ENCODE measurements at places on chromosomes 4 and X.

- no peak for DNase-seq
These were observed 57.7 kb upstream of the UGT2B7 start for GRCh38 chr4:69038582-69038981.

DNA sequence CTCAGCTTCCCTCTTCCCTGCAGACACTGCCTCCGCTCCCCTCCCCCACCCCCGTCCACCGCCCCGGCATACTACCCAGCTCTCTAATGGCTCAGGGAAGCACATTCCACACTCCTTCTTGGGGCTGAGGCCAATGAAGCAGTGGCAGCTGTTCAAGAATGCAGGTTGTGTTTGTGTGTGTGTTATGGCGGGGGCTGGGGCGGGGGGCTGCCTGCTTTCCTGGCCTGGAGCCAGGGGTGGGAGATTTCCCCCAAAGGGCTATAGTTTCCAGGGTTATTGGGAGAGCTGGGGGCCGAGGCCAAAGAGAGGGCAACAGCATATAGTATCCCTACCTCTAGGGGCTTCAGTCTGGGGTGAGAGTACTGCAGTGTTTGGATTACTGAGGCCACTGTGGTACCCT lies 149.4 kb downstream of the EFNB1 start:
- DNase-seq, result no peak

DNA sequence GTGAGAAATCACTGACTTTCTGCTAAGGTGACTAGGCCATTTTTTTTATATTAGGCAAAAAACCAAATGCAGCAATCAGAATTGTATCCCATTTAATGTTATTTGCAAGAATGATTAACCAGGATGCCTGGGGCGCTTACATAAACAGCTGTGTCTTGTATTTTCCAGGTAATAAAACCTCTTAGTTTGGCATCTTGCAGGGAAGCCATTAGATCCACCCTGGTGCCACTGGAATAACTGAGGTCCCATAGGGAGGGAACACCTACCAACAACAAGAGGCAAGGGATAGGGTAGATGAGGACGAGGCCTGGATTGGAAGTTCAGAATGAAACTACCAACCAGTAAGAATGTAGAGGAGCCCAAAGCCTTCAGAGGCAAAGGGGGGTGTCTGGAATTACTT lies 288.3 kb downstream of the ARHGAP24 start:
- no peak for DNase-seq

- DNase-seq, result no peak
These were observed 224.0 kb downstream of the APBB2 start for GRCh38 chr4:40990236-40990898.

DNA sequence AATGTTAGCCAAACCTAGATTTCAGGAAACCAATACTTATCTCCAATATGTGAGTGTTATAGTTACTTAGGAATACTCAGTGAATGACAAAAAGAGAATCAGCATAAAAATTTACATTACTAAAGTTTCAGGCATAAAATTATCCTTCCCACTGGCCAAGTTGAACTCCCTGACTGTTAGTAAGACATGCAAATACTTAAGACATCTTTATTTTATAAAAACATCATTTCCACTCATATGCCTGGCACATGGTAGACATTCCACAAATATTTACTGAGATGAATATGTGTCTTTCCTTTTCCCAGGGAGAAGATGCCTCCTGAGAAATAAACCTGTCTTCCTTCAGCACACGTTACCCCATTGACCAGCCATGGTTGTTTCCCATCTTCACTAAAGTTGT lies 7.3 kb downstream of the VEGFD start:
- no peak for DNase-seq

- no peak for DNase-seq
These were observed 31.8 kb upstream of the CENPU start for GRCh38 chr4:184765473-184766340.

GRCh38 chr4:4733663-4734062 lies 125.8 kb upstream of the MSX1 start:
- DNase-seq, result no peak

DNA sequence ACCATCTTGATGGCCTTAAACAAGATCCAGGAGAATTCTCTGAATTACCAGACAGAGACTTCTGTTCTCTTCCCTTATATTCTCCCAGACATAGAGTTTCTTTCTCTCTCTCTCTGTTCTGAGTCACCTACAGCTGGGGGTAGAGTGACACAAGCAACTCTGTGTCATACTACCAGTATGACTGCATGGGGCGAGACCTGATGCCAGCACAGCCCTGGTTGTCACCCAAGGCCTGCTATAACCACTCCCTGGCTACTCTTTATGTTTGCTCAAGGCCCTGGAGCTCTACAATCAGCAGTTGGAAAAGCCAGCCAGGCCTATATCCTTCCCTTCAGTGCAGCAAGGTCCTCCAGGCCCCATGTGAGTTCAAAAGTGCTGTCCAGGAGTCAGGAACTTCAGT lies 114.2 kb upstream of the TENT5D start:
- DNase-seq, result no peak

DNA sequence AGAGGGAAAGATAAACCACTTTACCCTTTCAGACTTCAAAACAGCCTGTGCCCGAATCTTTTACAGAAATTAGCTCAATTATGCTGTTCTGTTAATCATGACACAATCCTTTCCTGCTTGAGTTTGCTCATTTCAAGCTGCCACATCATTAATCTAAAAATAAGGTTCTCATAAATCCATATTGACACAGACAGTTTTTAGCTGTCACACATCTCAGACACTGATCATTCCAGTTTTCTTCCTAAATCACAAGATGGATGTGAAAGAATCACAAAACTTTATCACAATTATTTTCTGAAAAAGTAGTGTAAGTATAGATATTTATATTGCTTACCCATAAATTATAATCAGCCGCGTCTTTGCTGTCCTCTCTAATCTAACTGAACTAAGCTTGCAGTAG lies 27.9 kb upstream of the AMELX start:
- no peak for DNase-seq

DNA sequence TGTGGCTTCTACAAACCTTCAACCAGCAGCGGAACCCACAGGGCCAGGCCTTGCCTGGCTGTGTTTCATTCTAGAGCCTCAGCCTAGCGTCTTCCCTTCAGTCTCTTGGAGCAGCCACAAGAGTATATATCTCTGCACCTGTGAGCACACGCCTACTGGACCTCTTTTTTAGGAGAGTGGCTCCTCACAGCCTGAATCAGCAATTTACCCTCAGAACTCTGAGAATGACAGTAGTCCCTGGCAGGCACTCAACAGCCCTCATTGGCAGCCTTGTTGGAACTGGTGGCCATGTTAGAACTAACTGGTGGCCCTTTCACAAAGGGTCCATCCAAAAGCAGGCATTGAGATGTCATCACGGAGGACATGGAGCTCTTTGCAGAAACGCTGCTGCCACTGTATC lies 138.9 kb downstream of the BCOR start:
- DNase-seq, result no peak

DNA sequence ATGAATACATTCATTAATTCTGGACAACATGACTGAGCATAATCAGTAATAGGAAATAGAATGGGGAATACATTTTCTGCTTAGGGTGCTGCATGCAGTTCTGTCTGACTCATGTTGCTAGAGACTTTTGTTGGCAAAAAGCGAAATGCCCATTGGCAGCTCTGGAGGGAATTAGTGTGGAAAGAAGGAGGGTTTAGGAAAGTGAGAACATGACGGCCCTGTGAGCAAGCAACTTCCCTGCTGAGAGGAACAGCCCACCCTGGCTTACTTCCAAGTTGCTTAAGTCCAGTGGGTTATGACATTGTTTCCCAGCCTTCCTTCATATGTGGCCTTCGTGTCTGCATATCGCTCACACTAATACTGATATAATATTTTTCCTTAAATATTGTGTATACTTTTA lies 13.8 kb downstream of the MAD2L1 start:
- no peak for DNase-seq

GRCh38 chr4:140078366-140078765 lies 75.6 kb downstream of the MAML3 start:
- no peak for DNase-seq

GRCh38 chr4:112280386-112281056 lies 5.2 kb downstream of the TIFA start:
- no peak for DNase-seq

DNA sequence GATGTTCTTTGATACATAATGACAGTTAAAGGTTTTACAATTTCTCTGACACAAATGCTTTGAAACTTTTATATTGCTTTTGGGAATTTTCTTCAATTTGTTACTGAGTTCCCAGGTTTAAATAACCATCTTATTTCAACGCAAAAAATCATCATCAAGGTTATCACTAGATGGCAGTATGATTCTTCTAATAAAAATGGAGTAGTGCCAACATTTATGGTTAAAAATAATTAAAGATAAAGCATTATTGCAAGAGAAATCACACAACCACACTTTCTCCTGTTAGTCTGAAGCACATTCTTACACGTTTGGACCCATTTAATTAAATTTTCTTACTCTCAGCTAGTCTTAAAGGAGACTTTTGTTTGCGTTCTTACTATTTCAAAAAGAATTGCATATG lies 611.3 kb upstream of the CPXCR1 start:
- DNase-seq, result no peak

DNA sequence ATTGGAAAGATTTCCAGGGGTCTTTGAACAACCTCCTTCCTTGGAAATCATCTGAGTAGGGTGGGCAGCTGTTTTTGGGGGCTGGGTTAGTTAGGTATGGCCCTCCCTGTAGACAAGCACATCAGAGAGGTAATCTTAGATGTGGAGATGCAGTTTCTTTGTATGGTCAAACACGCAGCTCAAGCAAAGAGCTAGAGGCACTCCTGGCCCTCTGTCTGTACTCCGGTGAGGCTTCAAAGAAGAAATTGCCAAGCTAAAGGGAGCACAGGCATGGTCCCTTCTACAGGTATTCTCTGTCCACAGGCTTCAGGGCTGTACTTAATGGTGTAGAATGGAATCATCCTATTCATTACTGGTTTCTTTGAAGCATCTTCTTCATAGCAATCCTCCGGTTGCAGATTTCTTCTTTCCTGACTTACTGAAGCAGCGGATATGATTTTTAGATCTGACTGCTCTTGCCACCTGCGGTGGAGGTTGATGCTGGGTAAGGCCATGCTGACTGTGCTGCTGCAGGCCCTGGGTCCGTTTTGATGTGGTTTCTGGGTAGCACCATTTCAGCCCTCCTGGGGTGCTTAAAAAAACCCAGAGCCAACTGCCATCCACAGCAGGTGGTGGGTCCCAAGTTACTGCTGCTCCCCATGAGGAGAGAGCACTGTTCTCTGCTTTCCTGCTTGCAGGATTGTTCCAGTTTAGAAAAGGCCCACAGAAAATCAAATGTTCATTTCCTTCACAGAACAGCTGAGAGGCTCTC lies 318.9 kb upstream of the GATB start:
- DNase-seq, result no peak

- DNase-seq, result no peak
These were observed 426.7 kb upstream of the ARX start for GRCh38 chrX:25442499-25442898.

DNA sequence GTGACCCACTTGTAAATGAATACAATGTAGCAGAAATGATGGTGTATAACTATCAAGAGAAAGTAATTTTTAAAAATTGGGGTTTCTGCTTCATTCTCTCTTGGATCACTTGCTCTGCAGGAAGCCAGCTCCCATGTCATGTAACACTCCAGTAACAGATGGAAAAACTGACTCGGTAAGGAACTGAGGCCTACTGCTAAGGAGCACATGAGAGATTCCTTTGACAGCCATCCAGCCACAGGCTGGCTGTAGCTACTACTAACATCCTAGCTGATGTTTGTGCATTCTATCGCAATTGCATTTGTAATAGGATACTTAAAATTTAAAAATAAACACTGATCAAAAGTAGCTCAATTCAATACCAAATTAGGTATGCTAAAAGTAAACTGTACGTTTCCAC lies 102.3 kb upstream of the MAB21L2 start:
- DNase-seq, result no peak

DNA sequence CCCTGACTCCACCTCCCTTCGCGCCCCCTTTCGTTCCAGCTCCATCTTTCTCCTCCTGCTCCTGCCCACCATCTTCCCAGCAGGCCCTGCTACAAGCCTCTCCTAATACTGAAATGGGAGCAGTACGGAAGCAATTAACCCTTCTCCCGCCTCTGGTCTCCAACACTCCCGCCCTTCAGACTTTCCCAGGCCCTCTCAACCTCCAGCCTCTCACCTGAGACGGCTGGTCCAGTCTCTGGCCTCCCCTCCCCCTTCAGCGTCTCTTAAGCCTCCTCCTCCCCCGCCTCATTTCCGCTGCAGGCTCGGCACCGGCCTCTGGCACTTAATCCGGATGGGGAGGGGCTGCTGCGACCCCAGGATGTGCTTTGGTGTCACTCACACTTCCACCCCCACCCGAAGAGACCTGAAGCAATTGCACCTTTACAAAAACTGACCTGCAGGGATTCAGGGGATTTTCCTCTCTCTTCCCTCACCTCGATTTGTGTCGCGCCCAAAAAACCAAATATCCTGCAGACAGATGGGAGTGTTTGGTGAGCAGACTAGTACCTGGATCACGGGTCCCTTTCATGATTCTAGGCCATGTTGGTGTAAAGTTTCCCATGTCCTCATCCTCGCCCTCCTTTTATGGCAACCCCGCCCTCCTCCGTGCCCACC lies 657 bp downstream of the TCEAL8 start:
- peak; percentile 29 for DNase-seq

DNA sequence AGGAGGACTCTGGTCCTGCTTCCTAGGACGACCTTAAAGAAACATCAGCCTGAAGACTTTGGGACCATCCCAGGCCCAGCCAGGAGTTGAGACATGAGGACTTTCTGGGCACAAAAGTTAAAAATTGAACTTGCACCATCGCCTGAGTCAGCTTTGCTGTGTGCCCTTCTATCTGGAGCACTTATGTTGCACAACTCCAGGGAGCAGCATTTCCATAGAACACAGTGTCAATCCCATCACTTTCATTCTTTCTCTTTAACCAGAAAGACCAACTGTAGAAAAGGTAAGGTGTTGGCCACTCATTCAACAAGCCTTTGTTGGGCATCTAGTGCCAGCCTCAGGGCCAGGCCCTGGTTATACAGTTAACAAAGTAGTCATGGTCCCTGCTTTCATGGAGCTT lies 8.6 kb upstream of the CLDN24 start:
- no peak for DNase-seq

- DNase-seq, result no peak
These were observed 256.9 kb downstream of the ADAMTS3 start for GRCh38 chr4:72312032-72312650.

DNA sequence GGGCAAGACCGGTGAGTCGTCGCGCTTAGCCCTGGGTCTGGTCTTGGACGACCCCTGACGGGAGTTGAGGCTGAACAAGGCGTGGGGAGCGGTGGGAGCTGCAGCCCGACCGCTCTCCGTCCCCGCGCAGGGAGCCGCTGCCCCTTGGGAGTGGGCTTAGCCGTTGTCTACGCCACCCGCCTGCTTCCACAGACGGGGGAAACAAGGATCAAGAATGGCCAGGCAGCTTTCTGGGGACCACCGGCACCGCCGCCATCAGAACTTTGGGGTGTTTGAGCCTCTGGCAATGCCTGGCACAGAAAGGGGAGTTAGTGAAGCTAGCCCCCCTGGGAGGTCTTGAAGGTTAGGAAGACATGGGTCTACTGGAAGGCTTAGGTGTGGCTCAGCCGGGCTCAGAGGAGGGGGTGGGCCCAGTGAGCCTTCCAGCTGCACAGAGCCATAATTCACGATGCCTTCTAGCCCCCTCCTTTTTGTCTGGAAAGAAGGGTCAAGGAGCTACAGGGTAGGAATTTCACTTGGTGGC lies 583 bp downstream of the RASL11B start:
- no peak for DNase-seq

Measured in stimulated activated CD4-positive, alpha-beta T cell treated with anti-CD3 and anti-CD28 coated beads, Interleukin-12 subunit alpha, Interleukin-12 subunit beta, amount 100 ng/mL, for 48 hours (primary cell).